ENCODE measurements at places on chromosomes 13 and 19.

- no peak for DNase-seq
Measured at GRCh38 chr19:42531313-42531712, 3.0 kb upstream of the CEACAM1 start.

DNA sequence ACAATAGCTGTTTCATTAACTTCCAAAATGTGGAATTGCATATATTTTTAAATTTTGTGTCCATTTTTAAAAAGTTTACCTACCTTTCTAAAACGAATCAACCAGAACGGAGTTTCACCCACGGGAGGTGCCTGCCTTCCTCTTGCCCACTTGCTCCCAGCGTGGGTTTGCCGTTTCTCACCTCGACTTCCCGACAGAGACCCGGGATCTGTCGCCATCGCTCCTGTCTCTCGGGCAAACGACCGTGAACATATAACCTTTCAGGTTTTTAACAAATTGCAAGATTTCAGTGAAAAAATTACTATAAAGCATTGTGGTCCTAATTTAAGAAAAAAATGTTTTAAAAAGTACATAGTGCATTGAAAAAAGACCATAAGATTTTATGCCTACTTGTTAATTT is 4.2 kb downstream of the TMEM255B start:
- no peak for DNase-seq

DNA sequence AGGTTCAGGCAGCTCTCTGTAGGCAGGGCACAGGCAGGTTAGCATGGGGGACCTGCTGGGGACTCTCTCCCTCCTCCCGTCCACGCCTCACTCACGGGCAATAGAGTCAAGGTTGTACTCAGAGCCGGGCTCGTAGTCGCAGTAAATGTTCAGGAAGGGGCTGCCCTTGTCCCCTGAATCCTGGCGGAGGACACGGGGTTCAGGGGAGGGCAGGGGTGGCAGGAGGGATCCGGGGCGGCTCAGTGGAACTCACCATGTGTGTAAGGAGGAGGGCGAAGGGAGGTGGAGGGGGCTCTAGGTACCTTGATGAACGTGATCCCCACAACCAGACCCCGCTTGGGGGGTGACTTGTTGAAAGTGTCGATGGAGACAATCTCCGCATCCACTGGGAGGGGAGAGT is 819 bp downstream of the KPTN start:
- DNase-seq: no peak

DNA sequence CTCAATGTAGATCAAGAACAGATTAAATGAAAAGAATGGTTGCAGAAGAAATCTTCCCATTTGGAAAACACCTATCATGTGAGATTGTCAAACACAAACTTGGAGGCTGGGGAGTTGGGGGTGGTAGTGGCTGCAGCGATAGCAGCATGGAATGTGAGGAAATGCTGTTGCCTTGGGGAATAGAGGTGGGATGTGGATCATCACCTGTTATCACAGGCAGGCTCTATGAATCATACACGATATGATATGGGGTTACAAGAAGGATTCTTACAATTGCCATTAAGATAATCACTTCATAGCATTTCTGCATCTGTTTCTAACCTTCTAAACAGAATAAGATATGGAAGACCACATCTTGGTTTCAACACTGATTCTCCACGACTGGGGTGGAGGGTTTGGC is 88.7 kb downstream of the RNASEH2B start:
- DNase-seq: no peak

DNA sequence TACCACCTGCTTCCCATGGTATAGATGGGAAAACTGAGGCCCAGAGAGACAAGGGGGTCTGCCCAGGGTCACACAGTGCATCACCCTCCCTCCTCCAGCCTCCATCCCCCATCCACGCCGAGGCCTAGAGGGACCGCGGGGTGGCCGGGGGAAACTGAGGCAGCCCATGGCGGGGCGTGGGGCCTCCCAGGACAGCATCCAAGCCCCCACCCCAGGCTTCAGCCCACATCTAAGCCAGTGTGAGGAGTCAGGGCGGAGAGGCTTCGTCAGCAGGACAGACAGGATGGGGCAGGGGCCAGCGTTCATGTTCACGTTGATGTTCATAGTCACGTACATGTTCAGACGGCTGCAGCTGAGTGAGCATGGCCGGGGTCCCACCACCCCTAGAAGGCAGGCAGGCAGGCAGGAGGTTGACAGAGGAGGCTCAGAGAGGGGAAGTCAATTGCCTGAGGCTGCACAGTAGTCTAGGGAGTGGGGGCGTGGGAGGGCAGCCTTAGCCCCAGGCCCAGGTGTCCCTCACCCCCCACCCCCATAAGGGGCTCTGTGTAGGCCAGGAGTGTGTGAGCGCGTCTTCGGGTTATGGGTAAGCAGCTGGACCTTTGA is 23.3 kb downstream of the SMIM24 start:
- no peak for DNase-seq

- no peak for DNase-seq
Measured at GRCh38 chr19:7887408-7888144, 734 bp upstream of the LRRC8E start.

DNA sequence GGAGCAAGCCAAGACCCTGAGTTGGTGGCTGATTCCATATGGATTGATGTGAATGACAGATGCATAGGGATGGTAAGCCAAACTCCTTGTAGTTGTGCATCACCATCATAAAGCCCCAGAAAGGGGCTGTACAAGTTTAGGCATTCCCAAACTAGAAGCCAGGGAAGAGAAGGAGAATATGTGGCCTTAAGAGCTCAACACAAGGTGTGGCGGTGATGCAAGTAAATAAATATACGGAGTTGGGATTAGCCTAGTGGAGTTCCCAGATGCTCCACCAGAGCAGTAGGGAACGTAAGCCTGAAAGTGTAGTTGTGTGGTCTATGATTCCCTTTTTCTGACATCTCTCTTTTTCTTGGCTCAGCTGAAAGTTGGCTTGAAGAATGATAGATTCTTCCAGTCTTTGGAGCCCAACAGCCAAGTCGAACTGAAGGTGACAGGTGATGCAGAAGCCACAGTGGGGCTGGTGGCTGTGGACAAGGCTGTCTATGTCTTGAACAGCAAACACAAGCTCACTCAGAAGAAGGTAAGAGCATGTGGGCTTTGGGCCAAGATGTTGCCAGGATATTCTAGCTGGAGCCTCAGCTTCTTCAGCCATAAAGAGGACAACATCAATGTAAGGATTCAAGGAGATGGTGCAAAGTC is 30.1 kb downstream of the RDH8 start:
- DNase-seq: no peak

DNA sequence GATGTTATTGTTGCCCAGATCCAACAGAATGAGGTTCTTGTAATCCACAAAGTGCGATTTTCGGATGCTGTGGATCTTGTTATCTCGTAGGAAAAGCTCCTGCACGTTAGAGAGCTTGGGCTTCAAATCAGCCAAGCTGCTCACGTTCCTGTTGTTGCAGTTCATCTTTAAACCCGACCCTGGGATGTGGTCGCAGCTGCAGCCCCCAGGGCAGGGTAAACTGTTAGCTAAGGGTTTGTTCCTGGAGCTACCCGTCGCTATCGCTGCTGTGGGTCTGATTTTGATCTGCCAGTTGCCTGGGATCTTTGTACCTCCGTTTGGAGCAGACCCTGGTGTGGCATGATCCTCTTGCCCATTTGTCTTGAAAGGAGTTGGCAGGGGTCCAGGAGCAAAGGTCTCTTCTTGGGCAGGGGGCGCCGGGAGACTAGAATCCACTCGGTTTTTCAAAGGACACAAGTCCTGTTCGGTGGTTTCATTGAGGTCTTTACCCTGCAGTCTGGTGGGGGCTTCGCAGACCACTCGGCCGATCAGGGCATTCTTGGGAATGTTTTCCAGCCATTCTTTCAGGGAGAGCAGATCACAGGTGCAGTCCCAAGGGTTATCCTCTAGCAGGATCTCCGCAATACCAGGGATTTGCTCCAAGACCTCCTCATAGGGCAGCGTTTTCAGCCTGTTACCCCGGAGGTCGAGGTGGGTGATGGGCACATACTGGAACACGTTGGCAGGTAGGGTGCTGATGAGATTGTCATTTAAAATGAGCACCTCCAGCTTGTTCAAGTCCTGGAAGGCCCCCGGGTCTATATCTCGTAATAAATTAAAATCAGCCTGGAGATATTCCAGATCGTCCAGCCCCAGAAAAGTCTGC is 1.8 kb downstream of the SLITRK1 start:
- DNase-seq: no peak

GRCh38 chr19:2332341-2333026 is 4.0 kb downstream of the SPPL2B start:
- peak; percentile 35 for DNase-seq

GRCh38 chr19:30656520-30657100 is 284.4 kb downstream of the ZNF536 start:
- DNase-seq: no peak

- no peak for DNase-seq
Measured at GRCh38 chr13:98542568-98543377, 34.1 kb downstream of the STK24 start.

DNA sequence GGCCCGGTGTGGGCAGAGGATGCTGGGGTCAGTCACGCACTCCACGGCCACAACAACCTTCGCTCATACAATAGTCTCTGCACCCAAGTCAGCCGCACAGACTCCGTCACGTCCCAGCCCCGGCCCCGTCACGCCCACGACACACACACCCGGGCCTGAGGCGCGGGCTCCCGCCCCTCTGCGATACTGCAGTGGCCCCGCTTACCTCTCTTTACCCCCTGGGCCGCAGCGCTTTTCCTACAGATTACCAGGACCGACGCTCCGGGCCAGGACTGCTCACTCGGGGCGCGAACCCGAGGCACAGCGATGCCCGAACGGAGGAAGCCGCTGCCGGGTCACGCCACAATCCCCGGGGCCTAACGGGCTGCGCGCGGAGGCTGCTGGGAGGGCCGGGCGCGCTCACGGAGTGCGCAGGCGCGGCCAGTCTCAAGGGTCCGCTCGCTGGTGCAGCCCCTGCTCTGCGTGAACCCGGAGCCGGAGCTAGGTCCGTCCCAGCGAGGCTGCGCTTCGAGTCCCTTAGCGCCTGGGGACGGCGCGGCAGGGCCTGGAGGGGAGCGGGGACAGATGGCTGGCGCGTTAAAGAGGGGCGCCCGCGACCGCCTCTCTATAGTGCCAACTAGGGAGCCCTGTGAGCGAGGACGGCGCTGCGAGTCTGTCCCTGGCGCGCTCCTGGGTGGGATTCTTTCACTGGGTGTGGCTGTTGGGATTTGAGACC is at the start of gene ZFP82:
Gene ZFP82, minus strand, starts transcription at position 358 of the 715 bp plus-strand sequence. CDS start 8,855 bp downstream, outside the sequence.
- peak; percentile 62 for DNase-seq
